ENCODE measurements at places on chromosomes 6 and 20. TPM values are rescaled to one million over a fixed set of nuclear protein-coding genes. Genes with fewer than 3 reads are reported as not detected.

GRCh38 chr6:28081486-28081751 lies 1.1 kb downstream of the ZNF165 start:
- no peaks in the 10 kb centered on the region for H3K4me1 ChIP-seq
- H3K27ac ChIP-seq, result peak overlapping the region; percentile 96
- DNase-seq, result no peak
- H3K36me3 ChIP-seq, result no peaks in the 10 kb centered on the region
- H3K4me3 ChIP-seq, result peak overlapping the region; percentile 95

GRCh38 chr6:51466427-51466826 lies 621.0 kb downstream of the PKHD1 start:
- DNase-seq, result no peak
- H3K4me1 ChIP-seq, result no peaks in the 10 kb centered on the region
- no peak overlapping the region for H3K27ac ChIP-seq
- no peak overlapping the region for H3K4me3 ChIP-seq
- no peaks in the 10 kb centered on the region for H3K27me3 ChIP-seq
- H3K36me3 ChIP-seq, result no peaks in the 10 kb centered on the region

GRCh38 chr6:33728438-33728837 lies 16.9 kb upstream of the UQCC2 start:
- no peaks in the 10 kb centered on the region for H3K36me3 ChIP-seq
- DNase-seq, result no peak
- no peak overlapping the region for H3K4me3 ChIP-seq
- no peaks in the 10 kb centered on the region for H3K4me1 ChIP-seq

DNA sequence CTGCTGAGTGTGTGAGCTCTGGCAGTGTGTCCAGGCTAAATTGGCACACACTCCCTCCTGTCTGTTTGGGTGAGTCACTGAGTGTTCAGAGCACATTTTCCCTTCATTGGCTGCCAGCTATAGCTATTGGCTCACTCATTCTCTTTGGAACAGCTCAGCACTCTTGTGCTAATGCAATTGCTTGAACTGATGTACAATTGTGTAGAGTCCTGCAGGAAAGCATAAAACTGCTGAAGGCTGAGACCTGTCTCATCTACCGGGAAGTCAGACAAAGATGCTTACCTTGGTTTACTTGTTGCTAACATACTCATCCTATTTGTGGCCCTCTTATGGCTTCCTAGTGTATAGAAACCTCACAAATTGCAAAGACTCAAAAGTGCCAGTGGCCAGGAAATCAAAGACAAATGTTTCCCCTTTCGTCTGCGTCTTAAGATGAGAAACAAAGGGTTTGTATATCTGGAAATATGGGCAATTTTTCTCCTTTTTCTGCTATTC lies 351.0 kb downstream of the BCKDHB start:
- H3K27ac ChIP-seq, result no peak overlapping the region
- no peak for DNase-seq
- no peaks in the 10 kb centered on the region for H3K36me3 ChIP-seq
- no peaks in the 10 kb centered on the region for H3K27me3 ChIP-seq

- H3K27ac ChIP-seq, result no peak overlapping the region
- H3K4me3 ChIP-seq, result no peak overlapping the region
- no peaks in the 10 kb centered on the region for H3K4me1 ChIP-seq
- H3K27me3 ChIP-seq, result no peaks in the 10 kb centered on the region
Measured at GRCh38 chr6:16583144-16583762, 178.0 kb downstream of the ATXN1 start.

DNA sequence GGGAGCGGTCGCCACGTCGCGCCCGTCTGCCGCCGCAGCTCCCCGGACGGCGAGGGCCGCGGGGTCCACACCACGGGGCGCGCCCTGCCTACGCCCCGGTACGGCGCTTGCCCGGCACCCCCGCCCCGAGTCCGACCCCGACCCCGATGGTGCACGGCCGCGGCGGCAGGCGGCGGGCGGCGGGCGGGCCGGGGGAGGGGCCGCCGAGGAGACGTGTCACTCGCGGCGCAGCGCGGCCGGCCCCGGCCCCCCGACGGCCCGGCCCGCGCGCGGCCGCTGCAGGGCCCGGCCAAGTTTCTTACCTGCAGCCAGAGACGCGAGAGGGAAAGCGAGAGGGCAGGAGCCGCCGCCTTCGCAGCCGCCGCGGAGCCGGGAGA lies 328 bp downstream of the RRBP1 start:
- H3K4me3 ChIP-seq, result peak overlapping the region; percentile 70
- peaks cover 4% of the 10 kb centered on the region for H3K36me3 ChIP-seq
- peaks cover 15% of the 10 kb centered on the region for H3K27me3 ChIP-seq
- DNase-seq, result no peak
- no peak overlapping the region for H3K27ac ChIP-seq
- peaks cover 21% of the 10 kb centered on the region for H3K4me1 ChIP-seq

GRCh38 chr20:5267092-5267491 lies 49.7 kb downstream of the PROKR2 start:
- H3K36me3 ChIP-seq, result no peaks in the 10 kb centered on the region
- H3K4me3 ChIP-seq, result no peak overlapping the region
- no peak for DNase-seq
- H3K27ac ChIP-seq, result no peak overlapping the region
- no peaks in the 10 kb centered on the region for H3K4me1 ChIP-seq

- no peaks in the 10 kb centered on the region for H3K36me3 ChIP-seq
- DNase-seq, result no peak
- H3K4me1 ChIP-seq, result no peaks in the 10 kb centered on the region
- H3K27me3 ChIP-seq, result no peaks in the 10 kb centered on the region
- H3K27ac ChIP-seq, result no peak overlapping the region
Measured at GRCh38 chr20:40899344-40899743, 129.3 kb upstream of the TOP1 start.

DNA sequence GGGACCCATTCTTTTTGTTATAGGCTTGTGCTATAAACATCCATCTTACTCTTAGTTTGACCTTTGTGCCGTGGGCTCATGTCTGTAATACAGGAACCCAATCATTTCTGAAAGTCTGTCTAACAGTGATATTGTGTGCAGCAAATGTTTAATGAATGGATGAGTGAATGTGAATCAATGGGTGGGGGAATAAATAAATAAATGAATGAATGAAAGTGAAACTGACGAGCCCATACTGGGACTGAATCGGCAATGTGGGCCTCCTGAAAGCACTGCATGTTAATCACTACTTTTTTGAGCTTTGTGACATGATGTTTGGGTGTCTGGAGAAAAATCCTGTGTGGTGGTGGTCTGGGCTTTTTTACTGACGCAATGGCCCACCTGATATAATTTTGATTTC lies 175.0 kb downstream of the GMPR start:
- H3K4me1 ChIP-seq, result no peaks in the 10 kb centered on the region
- no peaks in the 10 kb centered on the region for H3K36me3 ChIP-seq
- H3K27ac ChIP-seq, result no peak overlapping the region

DNA sequence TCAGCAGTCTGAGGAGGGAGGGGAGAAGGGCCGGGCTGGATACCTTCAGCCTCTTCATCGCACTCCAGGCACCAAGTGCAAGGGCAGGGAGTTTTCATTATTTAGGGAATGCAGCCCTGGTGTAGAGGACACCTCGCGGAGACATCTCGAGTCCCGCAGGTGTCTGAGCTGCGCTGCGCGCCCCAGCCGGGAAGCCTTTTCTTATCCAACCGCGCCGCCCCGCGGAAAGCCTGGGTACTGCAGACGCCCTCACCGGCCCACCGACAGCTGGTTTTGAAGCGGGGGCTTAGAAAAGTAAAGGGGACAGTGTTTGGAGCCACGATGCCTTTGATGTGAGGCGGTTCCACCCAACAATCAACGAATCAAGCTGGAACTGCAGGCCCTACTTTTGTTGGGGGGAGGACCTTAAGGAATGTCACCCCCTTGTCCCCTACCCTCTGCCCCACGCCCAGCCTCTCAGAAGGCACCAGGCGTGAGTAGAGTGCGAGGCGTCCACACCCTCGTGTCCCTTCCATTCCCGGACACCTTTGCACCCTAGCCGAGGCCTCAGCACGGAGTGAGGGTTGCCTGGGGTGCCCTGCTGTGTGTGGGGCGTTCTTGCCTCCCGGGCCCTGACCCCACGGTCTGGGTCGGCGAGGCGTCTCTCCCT lies 8.6 kb downstream of the NKX2-2 start:
- no peaks in the 10 kb centered on the region for H3K36me3 ChIP-seq
- no peak overlapping the region for H3K4me3 ChIP-seq
- peak; percentile 10 for DNase-seq
- no peaks in the 10 kb centered on the region for H3K27me3 ChIP-seq
- H3K27ac ChIP-seq, result no peak overlapping the region
- no peaks in the 10 kb centered on the region for H3K4me1 ChIP-seq

DNA sequence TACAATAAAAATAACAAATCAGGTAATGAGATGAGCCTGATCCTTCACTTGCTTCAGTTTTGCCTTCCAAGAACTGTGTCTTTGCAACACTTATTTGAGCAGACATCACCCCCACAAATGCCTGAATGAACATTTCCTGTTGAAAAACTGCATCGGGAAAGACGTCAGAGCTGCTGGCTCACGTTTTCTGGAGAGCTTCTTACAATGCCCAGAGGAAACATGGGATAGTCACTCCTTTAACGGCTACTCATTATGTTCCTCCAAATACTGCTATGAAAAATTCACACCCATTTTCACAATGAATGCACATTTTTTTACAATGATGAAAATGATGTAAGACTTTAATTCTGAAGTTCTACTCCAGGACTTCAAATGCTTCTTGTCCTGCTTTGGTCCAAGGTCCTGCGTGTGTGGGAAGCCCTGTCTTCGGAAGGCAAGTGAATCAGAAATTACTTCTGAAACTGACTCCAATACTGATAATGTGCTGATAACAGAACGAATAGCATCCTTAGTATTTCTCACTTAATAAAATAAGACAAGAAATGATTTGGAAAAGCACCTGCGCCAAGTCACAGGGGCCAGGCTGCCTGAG lies 238.0 kb downstream of the ANKRD60 start:
- peak overlapping the region; percentile 54 for H3K27ac ChIP-seq
- no peak overlapping the region for H3K4me3 ChIP-seq
- no peaks in the 10 kb centered on the region for H3K36me3 ChIP-seq

GRCh38 chr6:105320271-105320670 lies 82.6 kb downstream of the PREP start:
- no peak overlapping the region for H3K27ac ChIP-seq
- no peaks in the 10 kb centered on the region for H3K4me1 ChIP-seq
- no peak overlapping the region for H3K4me3 ChIP-seq
- DNase-seq, result no peak
- no peaks in the 10 kb centered on the region for H3K27me3 ChIP-seq

Gene FLRT3
- total RNA-seq, result 0.67 TPM

Gene CDSN
- not detected for total RNA-seq

Measured in Panc1 (cell line).